ENCODE measurements at places on chromosomes 7 and 10.

- DNase-seq: peak; percentile 16
Measured at GRCh38 chr10:79242620-79243152, 104.6 kb upstream of the PPIF start.

GRCh38 chr10:50410066-50410811 is 158.9 kb upstream of the ASAH2 start:
- no peak for DNase-seq

DNA sequence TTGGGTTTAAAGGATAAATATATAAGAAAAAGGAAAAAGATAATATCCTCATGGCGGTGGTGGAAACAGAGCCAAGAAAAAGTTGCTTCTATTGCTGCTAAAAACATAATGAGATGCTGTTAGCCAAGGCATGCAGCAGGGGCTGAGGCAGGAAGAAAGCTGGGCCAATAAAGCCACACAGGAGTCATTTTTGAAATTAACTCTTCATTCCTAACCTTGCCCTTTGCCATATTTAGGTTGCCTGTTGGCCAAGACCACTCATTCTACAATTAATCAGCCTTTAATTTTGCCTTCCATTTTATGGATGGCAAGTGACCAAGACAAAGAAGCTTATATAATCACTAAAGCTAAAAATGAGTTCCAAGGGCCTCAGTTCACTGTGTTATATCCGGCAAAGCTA is 58.2 kb downstream of the ARMH3 start:
- no peak for DNase-seq

- peak; percentile 28 for DNase-seq
Measured at GRCh38 chr10:46033602-46034011, 3.2 kb upstream of the NCOA4 start.

GRCh38 chr7:133489906-133490305 is 237.0 kb downstream of the EXOC4 start:
- no peak for DNase-seq

DNA sequence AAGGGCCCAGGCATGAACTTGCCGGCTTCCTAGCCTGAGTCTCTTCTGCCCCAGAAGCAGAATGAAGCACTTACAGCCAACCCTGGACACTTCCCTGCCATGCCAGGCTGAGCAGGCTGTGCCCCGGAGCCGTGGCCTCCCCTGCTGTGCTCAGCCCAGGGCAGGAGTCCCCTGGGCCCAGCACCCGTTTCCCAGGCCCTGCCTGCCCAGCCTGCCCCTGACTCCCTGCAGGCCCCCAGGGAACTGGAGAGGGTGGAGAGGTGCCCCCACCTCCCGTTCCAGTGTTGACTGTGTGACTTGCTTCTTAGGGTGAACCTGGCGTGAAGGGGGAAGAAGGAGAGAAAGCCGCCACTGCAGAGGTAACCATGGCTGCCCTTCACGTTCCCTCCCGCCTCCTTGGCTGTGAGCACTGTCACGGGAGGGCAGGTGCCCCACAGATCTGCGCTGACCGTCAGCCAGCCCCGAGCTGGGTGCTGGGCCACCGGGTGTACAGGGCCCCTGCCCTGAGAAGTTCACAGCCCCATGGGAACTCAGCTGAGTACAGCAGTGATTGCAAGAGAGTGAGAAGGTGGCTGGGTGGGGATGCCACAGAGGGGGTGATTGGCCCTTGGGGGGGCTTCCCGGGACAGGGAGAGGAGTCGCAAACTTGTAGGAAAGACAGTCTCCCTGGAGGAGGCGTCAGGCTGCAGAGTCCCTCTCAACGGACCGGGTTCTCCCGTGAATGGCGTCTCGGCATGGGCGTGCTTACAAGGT is 75.9 kb downstream of the MYL10 start:
- no peak for DNase-seq
